ENCODE measurements at places on chromosomes 2 and 18.

- peak; percentile 94 for DNase-seq
Measured at GRCh38 chr18:58567453-58568196, 61.3 kb downstream of the ALPK2 start.

- no peak for DNase-seq
Measured at GRCh38 chr2:8230466-8230865, 451.4 kb upstream of the ID2 start.

GRCh38 chr2:142270291-142270690, 139.5 kb upstream of the LRP1B start:
- no peak for DNase-seq

GRCh38 chr2:172233987-172234715, 131.5 kb upstream of the DLX2 start:
- DNase-seq: no peak

- DNase-seq: no peak
Measured at GRCh38 chr18:46343931-46344372, 239.8 kb downstream of the HAUS1 start.

DNA sequence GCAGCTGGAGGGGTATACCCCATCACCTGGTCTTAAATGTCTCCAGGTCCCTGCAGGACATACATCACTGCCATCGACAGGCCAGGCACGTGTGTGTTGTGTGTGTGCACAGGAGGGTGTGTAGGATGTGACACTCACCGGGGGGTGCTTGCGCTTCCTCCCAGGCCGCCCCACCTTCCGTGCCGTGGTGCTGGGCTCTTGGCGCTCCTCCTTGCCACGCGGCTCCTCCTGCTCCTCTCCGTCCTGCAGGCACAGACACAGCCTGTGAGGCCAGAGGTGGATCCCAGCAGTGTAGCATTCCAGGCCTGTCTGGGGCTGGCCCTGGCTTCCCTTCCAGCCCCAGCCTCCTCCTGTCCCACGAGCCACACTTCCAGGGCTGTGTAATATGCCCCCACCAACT, 41.7 kb downstream of the DNMT3A start:
- no peak for DNase-seq

DNA sequence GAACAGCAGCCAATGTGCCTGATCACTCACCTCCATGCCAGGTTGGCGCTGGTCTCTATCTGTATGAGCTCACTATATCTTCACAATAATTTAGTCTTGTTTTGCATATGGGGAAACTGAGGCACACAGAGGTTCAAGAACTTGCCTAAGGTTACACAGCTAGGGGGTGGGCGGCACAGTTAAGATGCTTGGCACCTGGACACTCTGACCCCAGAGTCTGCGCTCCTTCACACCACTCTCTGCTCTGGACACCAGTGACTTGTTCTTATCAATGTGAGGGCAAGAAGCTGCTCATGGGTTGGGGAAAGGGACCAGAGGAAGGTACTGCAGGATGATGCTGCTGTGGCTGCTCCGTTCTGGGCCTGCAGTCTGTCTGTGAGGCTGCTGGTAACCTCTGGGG, 27.1 kb downstream of the FBLN7 start:
- DNase-seq: no peak

All from astrocyte of the hippocampus (primary cell).